Astrocyte (in vitro differentiated cells and primary cell): ENCODE measurements at places on chromosomes 3 and 15. TPM values are rescaled to one million over a fixed set of nuclear protein-coding genes. Genes with fewer than 3 reads are reported as not detected.

- no peak for DNase-seq
These were observed 55.0 kb downstream of the FEZF2 start for GRCh38 chr3:62318365-62318751.

DNA sequence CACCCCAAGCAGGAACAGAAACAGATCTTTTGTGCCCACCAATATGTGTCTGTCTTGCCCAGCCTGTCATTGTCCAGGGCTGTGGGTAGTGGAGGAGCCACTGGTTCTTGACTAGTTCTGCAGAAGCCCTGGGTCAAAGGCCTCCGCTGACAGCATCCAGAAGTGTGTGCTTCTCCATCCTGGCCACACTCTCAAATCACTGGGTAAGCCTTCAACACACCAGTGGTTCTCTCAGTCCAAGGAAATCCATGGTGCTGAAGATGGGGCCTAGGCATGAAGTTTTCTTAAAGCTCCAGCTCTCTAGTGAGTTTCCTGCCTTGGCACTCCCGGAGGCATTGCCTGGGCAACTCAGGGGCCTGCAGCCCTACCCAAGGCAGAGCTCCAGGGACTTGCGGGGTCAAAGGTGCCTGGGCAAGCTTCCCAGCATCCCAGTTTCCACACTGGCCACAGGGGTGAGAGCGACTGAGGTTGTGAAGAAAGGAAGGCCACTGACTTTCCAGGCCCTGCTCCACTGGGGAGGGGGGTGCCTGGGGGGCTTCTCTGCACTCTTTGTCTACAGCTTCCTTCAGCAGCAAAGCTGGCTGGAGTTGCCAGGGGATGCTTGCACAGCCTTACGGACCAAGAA is 37.9 kb upstream of the RPL32 start:
- no peak for DNase-seq

GRCh38 chr3:82342521-82342920 is 581.1 kb upstream of the GBE1 start:
- DNase-seq = no peak

GRCh38 chr3:7709376-7710082 is 792.1 kb upstream of the LMCD1 start:
- DNase-seq = peak; percentile 74

TOPAZ1 gene
- not detected in 2 replicates for total RNA-seq

CACNA2D2 gene
- total RNA-seq = 0.31 and 1.00 TPM in 2 replicates

DNA sequence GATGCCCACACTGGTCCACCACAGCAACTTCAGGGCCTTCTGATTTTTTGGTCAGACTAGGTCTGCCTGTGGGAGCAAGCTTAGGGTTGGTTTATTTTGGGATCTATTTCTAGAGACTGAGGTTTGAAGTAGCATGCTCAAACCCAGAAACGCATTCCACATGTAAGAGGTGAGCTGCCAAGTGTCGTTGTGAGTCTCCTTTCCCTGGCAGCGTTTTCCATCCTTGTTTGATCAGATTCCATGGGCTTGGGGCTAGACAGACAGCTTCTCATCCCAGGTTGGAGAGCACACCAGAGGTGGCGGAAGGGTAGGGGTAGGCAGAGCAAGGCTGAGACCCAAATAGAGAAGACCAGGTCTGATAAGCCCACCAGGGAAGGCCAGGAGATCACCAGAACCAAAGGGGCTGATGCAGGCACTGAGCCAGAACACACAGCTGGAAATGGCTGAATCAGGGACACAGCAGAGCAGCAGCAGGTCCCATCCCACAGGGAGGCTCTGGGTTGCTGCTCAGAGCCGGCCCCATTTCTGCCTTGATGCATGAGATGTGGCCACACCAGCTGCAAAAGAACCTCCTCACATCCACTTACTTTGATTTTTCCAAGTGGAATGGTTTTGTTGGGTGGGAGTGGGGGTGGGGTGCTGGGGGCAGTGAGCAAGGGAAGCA is 186.8 kb downstream of the THSD4 start:
- DNase-seq = peak; percentile 51

GRCh38 chr3:152998591-152998990 is 163.4 kb upstream of the RAP2B start:
- DNase-seq = no peak

CPLX3 gene
- not detected in 2 replicates for total RNA-seq

GRCh38 chr3:171328419-171329082 is 131.7 kb downstream of the TNIK start:
- DNase-seq = no peak

DNA sequence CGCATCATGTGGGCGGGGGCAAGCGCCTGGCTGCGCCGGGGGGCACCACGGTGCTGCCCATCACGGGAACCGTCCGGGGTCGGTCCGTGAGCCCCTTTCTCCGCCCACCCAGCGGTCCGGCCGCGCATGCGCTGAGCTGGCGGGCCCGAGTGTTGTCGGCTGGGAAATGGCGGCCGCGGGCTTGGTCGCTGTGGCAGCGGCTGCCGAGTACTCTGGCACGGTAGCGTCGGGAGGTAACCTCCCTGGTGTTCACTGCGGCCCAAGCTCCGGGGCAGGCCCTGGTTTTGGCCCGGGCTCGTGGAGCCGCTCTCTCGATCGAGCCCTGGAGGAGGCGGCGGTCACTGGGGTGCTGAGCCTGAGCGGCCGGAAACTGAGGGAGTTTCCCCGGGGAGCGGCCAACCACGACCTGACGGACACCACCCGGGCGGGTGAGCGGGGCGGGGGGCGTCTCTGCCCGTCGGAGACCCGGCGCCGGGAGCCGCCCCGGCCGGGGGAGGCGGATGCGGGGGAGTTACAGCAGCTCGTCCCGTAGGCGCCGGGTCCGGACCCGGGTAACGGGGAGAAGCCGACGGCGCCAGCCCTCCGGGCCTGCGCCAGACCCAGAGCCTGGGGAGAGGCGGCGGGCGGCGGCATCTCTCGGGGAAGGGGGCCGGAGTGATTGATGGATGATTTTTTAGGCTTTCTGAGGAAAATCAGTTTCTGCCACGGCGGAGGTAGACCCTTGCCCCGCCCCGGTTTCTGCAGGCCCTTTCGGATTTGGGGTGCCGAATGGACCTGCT is at the start of gene LRCH3:
Gene LRCH3, plus strand, starts transcription at position 142 of the 779 bp plus-strand sequence. Its CDS starts 25 bp downstream, at position 167.
- peak; percentile 45 for DNase-seq

DNA sequence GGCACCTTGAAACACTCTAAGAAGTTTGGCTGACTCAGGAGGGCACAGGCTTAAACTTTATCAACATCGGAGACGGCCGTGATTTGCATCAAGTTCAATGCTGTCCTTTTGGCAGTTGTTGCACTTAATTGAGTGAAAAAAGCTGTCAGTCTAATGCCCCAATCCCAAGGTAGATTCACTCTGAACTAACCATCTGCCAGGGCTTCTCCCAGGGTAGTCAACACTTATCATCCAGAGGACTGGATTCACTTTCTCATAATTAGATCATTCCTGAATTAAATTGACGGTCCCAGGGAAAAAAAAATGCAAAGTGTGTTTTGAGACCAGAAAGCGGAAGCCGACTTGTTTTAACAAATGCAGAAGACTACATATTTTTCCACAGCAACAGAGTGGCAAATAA is 28.5 kb downstream of the RORA start:
- no peak for DNase-seq

DNA sequence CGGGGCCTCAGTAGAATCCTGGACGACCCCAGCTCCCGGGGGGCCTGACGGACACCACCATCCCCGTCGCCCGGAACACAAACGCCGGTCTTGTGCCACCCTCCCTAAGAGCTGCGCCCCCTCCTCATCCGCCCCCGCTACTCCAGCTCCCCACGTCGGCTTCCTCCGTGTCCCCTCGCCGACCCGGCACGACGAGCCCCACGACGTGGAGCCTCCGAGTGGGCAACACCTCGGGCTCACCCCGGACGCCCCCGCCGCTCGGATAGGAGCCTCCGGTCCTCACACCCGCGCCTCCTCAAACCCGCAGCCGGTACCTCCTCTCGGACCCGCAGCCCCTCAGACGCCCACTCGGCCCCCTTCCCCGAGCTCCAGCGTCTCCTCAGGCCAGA is 525 bp downstream of the NPTN start:
- no peak for DNase-seq

GRCh38 chr3:42019144-42019952 is 57.4 kb upstream of the ULK4 start:
- DNase-seq = no peak

DNA sequence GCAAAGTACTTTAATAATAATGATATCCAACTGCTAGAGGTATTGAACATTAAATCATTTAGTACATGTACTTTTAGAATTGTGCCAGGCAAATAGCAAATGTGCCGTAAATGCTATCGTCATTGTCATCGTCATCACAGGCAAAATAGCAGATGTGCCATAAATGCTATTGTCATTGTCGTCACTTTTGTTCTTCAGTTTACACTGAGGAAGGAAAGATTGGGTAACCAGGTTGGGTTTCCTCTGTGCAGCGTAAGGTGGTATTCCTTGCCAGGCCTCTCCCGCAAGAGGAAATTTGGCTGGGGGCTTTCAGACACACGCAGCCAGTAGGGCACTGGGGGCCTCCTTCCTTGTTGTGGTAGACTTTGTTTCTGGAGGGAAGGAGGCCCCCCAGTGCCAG is 26.4 kb downstream of the ABHD17C start:
- no peak for DNase-seq

RTP3 gene
- not detected in 2 replicates for total RNA-seq

DNA sequence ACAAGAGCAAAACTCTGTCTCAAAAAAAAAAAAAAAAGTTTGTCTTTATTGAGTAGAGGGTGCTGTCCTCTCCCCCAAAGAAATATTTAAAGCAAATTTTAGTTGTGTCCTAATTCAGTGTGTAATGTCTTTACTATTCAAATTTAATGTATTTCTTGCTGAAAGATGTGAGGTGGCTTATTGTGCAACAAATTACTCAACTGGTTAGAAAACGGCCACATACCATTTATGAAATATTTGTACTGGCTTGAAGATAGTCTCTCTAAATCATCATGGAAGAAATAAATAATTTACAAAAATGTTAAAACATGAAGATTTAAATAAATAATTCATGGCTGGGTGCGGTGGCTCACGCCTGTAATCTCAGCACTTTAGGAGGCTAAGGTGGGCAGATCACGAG is 63.0 kb downstream of the SLTM start:
- no peak for DNase-seq

DNA sequence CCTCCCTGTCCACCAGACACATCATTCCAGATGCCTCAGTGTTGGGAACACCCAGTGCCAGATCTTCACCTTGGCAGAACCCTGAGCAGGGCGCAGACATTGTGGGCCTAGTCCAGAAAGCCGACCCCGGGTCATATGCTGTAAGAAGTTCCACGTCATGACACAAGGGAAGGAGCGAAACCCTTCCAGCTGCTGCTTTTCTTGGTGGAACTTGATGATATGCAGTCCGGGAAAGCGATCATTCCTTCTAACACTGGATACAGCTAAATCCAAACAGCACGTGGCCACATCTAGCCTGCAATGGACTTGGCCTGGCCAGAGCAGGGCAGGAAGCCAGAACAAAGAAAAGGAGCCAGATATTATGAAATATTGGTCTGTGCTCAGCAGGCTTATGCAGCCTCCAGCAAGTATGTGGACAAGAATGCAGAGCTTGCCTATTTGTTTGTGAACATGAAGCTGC is 22.0 kb downstream of the GASK1A start:
- peak; percentile 86 for DNase-seq

- DNase-seq = no peak
These were observed 47.1 kb downstream of the CAPN7 start for GRCh38 chr3:15253023-15253697.

WDR93 gene
- not detected in 2 replicates for total RNA-seq

DNA sequence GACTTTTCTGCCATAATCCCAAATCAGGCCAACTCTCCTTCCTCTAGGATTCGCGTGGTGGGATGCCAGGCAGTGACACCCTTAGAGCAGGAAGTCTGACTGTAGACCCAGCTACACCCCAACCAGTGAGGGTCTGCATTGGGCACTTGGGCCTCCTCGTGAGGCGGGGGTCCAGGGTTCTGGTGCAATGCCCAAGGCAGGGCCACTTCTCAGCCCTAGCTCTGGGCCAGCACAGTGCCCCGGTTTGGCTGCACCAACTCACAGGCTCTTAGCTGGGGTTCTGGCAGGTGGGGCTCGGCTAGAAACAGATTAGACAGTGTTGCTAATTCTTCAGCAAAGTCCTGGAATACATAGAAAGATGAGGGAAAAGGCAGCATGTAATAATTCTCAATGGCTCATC is 12.7 kb downstream of the CDAN1 start:
- no peak for DNase-seq

TMF1 gene
- total RNA-seq = 46.0 and 46.8 TPM in 2 replicates

- DNase-seq = no peak
These were observed 6.4 kb downstream of the ASTE1 start for GRCh38 chr3:131020122-131020693.

SYNPR gene
- total RNA-seq = 0.27 TPM in 1 of 2 replicates, not detected in the other

SERINC4 gene
- 0.30 TPM in 1 of 2 replicates, not detected in the other for total RNA-seq

- DNase-seq = peak; percentile 80
These were observed 24.6 kb upstream of the LRRFIP2 start for GRCh38 chr3:37198996-37199395.

DNA sequence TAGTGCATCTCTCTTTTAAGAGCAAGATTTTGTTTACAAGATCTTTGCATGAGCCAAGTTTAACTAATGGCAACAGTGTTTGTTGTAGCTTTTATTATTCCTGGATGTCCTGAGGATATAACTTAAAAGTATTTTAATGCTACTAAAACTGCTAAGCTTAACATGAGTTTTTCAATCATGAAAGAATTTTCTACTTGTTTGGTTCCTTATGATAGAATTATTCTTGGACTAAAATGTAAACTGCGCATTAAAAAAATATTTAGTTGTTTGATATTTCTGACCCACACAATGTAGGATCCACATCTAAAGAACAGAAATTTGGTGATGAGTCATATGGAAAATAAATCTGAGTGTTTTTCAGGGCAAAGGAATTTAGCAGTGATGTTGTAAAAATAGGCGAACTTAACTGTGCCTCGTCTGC is 70.8 kb downstream of the RAP2B start:
- peak; percentile 78 for DNase-seq

GRCh38 chr15:40338041-40338657 is 2.6 kb downstream of the CCDC9B start:
- no peak for DNase-seq

- DNase-seq = no peak
These were observed 105.8 kb upstream of the GAP43 start for GRCh38 chr3:115517457-115518050.

DNA sequence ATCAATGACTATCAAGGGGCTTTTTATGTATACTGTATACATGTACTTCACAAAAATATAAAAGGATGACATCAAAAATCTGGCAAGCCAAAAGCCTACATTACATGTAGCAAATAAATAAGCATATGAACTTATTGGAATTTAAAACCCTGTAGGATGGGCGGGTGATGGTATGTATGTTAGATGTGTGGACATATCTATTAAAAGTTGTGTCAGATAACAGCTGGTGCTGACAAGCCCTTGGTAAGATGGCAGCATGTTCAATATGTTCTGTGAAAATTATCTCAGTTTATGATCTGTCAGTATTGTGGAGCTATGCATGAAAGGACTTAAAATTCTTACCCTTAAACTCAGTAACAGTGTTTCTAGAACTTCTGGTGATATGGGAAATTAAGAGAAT is 20.1 kb downstream of the CTNNB1 start:
- DNase-seq = no peak
